ENCODE measurements at places on chromosomes 5 and 9.

DNA sequence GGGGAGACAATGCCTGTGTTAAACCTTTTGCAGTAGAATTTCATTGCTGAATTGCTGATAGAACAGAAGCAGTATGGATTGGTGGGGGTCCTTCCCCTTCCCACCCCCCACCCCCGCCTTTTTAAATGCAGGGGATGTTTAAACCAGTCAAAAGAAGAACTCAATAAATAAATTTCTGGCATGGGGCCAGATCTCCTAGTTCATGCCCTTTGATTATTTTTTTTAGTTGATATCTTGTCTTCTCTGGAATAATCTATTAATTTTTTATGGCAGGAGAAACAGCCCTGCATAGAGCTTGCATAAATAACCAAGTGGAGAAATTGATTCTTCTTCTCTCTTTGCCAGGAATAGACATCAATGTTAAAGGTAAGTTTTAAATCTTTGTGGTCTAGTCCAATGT lies 72.8 kb downstream of the SLF1 start:
- DNase-seq, result no peak

- no peak for DNase-seq
Measured at GRCh38 chr5:65695162-65695755, 26.6 kb downstream of the SGTB start.

DNA sequence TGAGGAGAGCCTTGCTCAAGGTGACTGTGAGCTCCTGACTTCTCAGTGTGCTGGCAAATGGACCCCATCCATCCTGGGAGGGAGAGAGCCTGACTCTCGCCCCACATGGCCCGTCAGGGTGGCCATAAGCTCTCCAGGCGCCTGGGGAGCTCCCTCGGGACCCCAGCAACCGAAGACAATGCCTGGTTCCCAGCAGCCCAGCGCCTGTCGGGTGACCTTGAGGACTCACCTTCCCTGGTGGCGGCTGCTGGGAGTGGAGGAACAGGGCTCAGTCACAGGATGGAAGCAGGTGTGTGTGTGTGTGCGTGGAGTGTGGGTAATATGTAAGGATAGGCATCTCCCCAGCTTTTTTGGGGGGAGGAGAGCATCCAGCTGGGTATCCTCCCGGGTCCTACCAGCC lies 190.3 kb downstream of the MELK start:
- no peak for DNase-seq

DNA sequence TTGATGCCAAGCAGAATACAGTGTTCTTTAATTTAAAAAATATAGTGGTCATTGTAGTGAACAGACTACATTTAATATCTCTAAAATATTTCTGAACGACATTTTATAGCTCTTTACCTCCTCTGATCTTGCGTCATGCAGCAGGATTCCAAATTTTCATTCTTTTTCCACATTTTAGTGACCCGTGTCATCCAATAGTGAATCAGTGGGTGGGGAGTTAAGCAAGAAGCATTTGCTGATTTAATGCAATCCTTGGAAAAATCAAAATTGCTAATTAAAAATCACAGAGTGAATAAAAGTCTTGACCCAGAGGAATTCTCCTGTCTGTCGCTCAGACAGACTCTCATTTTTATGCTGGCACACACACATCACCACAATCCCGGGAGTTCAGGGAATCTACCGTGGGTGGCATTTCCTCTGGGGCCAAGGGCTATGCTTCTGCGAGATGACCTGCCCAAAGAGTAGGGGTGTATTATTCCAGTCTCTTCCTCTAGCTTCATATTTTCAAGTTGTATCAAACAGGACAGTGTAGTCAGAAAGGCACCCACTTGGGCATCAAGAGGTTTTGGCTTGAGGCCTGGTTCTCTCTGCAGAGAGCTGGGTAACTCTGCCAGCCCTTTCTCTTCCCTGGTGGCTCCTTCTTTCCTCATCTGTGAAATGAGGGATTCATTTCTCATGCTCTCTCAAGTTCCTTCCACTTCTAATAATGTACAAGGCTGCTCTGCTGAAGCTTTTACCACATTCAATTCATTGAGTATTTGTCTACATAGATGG lies 24.8 kb upstream of the OTP start:
- no peak for DNase-seq

DNA sequence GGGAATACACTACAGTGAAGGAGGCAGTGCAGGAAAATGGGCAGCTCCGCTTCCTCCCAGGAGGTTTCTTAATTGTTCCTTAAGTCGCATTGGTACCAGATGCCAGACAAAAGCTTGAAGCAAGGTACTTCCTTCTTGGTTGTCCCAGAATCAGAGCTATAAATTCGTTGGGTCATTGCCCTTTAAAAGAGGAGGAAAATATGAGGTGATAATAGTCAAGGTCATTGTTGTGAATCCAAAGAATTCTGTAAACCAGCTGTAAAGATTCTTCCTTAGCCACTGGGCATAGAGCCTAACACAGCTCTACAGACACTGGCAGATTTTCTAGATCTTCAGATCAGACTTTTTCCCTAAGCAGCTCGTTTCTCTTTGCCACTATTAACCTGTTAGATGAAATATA lies 444.1 kb upstream of the TLE4 start:
- DNase-seq, result no peak

- DNase-seq, result no peak
Measured at GRCh38 chr9:4152876-4153275, 147.0 kb downstream of the GLIS3 start.

GRCh38 chr5:28517691-28518090 lies 1479.3 kb upstream of the CDH9 start:
- no peak for DNase-seq

DNA sequence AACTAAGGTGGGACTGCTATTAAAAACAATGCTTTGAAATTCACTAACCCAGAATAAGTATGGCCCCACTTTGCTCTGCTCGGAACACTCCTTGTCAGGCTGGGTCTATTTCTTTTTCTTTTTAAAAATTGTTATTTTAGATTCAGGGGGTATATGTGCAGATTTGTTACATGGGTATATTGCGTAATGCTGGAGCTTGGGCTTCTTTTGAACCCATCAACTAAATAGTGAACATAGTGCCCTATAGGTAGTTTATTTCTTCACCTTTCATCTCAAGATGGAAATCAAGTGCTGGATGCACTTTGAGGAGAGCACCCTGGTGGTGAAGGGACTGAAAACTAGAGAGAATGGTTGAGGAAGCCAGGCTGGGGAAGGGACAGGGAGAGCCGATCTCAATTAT lies 51.0 kb downstream of the GLRA1 start:
- no peak for DNase-seq

GRCh38 chr5:133938929-133939328 lies 29.5 kb downstream of the C5orf15 start:
- DNase-seq, result no peak

- DNase-seq, result no peak
Measured at GRCh38 chr9:11194246-11194645, 581.4 kb upstream of the PTPRD start.

DNA sequence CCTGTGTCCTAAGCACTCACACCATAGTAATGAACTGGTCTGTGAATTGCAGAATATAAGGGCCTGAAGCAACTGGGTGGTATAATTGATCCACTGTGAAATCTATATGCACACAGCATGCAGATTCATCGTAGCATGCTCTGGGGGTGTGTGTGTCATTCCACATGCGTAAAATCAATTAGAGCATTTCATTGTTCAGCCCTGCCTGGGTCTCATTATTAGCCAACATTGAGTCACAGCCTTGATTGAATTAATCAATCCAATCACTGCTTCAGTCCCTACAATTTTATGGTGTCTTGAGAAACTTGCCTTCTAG lies 248.0 kb downstream of the ADAMTSL1 start:
- DNase-seq, result no peak

GRCh38 chr9:28001096-28001495 lies 427.8 kb upstream of the C9orf72 start:
- no peak for DNase-seq

DNA sequence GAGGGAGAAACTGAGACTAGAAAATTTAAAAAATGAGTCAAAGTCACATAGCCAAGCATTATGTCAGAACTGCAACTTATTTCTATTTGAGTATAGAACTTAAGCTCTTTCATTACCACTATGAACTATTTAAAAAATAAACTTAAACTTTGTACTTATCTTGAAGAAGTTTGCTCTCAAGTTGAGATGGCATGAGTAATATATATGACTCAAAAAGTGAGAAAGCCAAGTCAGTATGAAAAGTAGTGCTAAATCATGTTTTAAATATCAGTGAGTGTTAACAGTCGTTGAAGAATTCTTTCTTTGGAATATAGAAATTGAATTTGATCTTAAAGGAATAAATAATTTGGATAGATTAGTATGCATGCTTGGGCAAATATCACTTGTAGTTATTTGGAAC lies 36.3 kb upstream of the CDH10 start:
- DNase-seq, result no peak

DNA sequence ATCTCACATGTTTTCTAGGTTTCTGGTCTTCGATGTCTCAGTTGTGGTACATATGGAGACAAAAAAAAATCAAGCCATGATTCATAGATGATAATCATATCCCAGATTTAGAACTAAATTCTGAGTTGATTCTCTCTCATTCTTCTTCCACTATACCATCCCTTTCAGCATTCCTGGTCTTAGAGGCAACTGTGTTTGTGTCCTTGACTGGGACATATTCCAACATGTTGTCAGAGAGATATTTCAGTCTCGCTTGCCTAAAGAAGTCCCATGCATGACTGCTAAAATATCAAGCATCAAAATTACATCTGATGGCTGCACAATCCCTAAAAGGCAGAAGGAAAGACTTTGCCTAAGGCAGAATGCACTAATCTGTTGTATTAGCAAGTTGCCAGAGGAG lies 236.6 kb downstream of the PSAT1 start:
- DNase-seq, result no peak

DNA sequence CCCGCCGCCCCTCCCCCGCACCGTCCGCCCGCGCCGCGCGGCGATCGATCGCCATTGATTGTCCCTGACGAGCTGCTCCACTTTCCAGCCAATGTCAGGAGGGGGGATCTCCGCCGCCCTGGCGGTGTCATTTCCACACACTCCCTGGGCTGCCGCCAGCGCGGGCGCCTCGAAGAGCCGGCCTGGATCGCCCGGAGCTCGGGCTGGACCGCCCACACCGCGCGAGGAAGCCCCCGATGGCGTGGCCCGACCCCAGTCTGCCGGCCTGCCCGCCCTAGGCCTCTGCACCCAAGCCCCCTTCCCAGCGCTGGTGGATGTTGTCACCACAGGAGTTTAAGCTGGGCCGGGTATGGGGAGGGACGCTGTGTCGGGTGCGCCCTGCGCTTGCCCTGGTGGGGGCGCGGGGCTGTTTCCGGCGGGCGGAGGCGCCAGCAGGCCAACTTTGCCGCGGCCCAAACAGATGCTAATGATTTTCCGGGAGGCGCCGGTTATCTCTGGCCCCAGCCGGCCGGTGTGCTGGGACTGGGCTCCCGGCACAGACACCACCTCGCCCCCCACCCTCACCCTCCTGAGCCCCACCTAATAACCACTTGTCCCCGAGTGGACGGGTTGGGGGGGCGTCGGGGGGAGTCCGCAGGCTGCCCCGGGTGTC lies 10.6 kb upstream of the CXXC5 start:
- peak; percentile 70 for DNase-seq

DNA sequence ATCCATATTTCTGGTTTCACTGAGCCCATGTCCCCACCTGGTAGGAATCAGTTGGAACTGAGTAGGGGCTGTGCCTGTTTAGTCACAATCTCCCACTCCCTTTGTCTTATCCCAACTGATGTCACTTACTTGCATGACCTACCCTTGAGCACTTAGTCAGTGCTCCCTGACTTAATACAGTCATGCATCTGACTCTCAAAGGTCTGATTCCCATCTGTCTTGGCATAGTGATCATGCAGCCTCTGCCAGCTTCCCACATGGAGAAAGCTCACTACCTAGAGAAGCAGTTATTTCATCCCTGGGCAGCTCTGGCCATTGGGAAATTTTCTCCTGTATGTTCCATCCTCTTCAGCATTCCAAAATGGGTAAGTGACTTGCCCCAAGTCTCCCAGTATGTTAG lies 24.8 kb downstream of the ABLIM3 start:
- DNase-seq, result no peak

DNA sequence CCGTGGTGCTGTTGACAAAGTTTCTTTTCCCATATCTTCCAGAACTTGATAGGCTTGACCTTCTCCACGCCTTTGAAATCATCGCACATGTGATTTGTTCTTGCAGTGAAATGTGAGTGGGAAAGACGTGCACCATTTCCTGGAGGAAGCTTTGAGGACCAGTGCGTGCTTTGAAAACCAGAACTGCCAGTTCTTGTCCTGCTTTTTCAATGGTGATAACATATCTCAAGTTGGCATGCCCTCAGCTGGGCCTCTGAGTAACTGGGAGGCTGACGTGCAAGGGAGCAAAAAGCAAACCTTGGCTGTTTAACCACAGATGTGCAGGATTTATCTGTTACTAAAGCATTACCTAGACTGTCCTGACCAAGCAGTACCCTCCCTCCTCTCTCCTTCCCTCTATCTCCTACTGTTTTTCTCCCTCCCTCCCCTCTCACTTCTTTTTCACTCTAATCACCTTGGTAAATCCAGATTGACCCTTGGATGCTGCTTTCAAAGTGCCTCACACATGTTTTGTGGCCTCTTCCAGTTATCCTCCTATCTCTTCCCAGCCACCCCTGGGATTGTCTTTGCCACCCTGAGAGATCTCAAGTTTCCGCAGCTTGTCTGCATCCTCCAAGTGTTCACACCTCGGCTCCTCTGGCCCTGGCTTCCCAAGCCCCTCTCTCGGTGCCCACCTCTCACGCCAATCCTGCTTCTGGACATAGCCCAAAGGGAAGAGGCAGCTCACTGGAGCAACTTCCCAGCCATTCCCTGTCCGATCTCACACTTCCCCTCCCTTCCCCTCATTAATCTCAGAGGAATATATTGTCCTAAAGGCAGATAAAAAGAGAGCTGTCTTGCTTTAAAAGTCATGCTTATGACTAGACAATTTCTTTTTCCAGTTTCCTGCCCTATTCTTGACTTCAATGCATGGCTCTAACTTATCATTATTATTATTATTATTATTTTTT lies 198.3 kb downstream of the ERCC6L2 start:
- DNase-seq, result no peak

- no peak for DNase-seq
Measured at GRCh38 chr9:96008502-96009222, 133.2 kb downstream of the ERCC6L2 start.

GRCh38 chr5:67014957-67015400 lies 181.6 kb downstream of the CD180 start:
- no peak for DNase-seq

- DNase-seq, result no peak
Measured at GRCh38 chr5:91528831-91529230, 145.7 kb upstream of the ARRDC3 start.

DNA sequence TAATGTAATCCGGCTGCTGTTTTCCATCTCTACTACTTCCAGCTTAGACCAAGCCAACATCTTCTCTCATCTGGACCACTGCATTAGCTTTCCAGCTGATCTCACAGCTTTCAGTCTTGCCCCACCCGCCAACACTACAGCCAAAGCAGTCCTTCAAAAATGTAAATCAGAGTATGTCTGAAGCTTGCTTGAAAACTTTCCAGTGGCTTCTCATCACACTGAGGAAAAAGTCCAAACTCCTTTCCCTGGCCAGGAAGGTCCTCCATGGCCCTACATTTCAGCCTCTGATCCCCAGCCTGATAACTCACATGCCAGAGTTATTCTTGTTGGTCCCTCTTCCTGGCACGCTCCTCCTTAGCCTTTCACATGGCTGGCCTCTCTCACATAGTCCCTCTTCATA lies 38.5 kb downstream of the TTC1 start:
- DNase-seq, result no peak

Data from activated gamma-delta T cell (primary cell).